NCI-H187 (cell line): ENCODE measurements at places on chromosomes 4 and X.

- DNase-seq = no peak
These were observed 7.2 kb downstream of the ABCD1 start for GRCh38 chrX:153731845-153732215.

GRCh38 chr4:10075158-10075863 lies 41.3 kb downstream of the WDR1 start:
- DNase-seq = no peak

DNA sequence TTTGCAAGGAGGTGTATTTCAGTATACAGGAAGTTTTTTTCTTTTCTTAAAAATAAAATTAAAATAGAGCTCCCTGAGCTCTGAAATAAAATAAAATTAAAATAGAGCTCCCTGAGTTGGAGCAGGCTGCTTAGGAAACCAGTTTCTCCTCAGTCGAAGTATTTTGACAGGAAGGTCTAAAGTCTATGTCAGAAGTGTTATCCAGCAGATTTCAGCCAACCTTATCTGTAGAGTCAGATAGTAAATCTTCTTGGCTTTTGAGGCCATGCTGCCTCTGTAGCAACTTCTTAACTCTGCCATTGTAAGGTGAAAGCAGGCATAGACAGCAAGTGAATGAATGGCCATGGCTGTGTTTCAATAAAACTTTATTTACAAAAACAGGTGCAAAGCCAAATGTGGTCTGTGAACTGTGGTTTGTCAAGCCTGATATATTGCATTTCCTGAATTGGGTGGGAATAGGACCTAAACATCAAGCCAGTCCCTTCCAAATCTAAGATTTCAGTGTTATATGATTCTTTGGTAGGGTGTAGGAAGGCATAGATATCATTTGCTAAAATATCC lies 9.5 kb upstream of the KLKB1 start:
- DNase-seq = no peak

DNA sequence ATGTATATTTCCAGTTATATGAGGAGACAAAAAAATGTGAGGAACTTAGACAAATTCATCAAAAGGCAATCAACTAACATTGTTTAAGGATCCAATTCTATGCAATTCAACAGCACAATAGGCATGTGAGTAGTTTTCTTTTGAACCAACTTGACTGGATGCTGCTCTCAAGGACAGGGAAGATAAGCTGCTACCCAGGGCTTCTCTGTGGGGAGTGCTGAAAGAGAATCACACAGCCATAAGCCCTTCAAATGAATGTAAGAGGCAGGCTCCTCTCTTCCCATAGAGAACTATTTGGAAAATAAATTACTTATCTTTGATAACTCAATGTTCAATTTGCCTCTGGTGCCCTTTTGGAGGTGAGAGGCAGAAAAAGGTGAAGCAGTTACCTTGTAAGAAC lies 1413.6 kb downstream of the PCDH7 start:
- DNase-seq = no peak

DNA sequence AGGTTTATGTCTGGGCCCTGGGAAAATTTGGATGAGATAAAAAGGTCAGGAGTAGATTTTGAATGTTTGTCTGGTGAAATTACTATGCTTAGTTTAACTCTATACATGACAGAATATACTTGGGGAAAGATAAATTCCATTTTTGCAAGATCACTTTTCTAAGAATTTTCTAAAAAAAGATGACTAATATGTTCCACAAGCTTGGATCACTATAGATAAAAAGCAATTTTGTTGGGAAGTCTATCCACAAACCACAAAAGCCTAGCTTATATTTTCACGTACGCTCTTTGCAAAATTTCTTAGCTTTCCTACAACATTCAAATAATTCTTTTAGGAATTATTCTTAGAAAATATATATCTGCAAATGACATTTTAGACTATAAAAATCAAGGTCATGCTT lies 20.6 kb upstream of the COQ2 start:
- DNase-seq = no peak

DNA sequence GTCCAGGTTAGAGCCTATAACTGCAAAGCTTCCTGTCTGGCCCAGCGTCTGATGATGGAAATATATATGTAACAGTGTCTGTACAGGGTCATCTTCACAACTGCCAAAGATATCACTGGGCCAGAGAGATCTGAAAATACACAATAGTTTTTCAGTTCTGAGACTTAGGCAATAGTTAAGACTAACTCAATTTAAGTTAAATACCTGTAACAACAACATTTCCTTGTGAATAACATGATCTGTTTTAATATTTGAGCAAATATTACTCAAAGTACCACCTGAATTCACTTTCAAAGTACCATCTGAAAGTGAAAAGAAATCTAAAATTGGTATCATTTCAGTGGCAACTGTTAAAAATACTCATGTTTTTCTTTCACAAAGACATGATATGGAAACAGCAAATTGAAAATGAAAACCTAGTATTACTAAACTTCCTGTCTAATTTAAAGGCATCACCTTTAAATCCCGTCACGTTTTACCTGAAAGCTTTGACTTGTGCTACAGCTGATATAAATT lies 9.6 kb downstream of the ZAR1 start:
- no peak for DNase-seq

DNA sequence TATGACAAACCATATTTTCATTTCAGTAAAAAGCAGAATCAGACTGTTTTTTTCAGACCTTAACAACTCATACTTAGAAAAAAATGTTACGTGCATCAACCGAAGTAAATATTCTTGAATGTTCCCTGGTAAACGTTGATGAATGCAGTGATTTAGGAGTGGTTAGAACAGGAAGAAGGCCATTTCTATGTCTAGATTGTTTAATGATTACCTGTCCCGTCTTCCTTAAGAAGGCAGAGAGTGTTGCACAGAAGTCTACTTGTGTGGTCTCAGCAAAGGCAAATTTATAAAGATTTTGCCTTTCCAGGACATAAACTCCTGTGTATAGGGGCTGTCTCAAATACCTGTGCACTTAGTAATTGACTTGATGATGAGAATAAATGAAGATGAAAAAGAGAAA lies 134.5 kb downstream of the MGST2 start:
- no peak for DNase-seq
